ENCODE measurements at places on chromosomes 12 and 14. TPM values are rescaled to one million over a fixed set of nuclear protein-coding genes. Genes with fewer than 3 reads are reported as not detected.

Gene TRPV4
- not detected for total RNA-seq

- no peaks in the 10 kb centered on the region for H3K36me3 ChIP-seq
- no peaks in the 10 kb centered on the region for H3K4me1 ChIP-seq
- H3K4me3 ChIP-seq = no peak overlapping the region
- no peak for DNase-seq
- peaks cover 9% of the 10 kb centered on the region for H3K27me3 ChIP-seq
These were observed 32.1 kb downstream of the PRMT8 start for GRCh38 chr12:3523058-3523457.

DNA sequence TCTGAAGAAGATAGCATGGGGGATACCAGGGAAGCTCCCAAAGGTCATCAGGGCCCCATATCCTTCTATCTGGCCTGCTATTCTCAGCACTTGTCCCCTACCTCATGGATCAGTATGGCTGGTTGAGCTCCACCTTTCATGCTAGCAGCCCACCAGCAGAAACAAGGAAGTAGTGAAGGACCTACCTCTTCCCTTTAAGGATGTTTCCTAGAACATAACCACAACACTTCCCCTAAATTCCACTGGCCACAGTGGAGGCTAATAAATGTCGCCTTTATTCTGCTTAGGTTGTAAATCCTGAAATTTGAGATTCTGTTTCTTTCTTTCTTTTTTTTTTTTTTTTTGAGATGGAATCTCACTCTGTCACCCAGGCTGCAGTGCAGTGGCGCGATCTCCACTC is 128.6 kb upstream of the PARP11 start:
- H3K4me3 ChIP-seq = no peak overlapping the region
- H3K27ac ChIP-seq = no peak overlapping the region
- no peaks in the 10 kb centered on the region for H3K36me3 ChIP-seq
- peaks cover under 1% of the 10 kb centered on the region for H3K27me3 ChIP-seq
- no peaks in the 10 kb centered on the region for H3K4me1 ChIP-seq

DNA sequence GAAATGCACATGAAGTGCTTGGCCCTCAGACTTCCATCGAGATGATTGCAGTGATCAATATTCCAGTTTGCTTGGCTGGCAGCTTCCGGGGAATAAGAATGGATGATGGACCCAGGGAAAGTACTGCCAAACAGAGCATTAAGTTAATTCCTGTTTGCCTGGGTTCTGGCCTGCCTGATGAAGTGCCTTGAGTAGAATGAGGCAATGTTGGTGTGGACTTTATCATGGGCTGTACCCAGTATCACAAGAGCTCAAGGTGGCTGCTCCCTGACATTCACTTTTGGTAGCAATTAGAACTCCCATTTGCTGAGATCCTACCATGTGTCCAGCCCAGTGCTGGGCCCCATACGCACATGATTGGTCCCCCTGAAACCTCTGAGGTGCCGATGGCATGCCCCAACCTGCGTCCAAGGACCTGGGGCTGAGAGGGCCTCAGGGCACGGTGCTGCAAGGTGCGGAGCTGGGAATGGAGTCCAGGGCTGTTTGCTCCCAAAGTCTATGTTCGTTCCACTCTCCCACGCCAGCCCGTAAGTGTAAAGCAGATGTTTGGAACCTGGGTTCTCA is 80.7 kb downstream of the SLC25A47 start:
- no peaks in the 10 kb centered on the region for H3K36me3 ChIP-seq
- H3K27me3 ChIP-seq = no peaks in the 10 kb centered on the region
- peaks cover 18% of the 10 kb centered on the region for H3K4me1 ChIP-seq
- H3K4me3 ChIP-seq = no peak overlapping the region
- DNase-seq = no peak

GRCh38 chr14:99786511-99786989 is 6.7 kb upstream of the EML1 start:
- no peak for DNase-seq
- no peaks in the 10 kb centered on the region for H3K27me3 ChIP-seq
- H3K4me1 ChIP-seq = peaks cover 3% of the 10 kb centered on the region
- H3K27ac ChIP-seq = no peak overlapping the region
- H3K4me3 ChIP-seq = no peak overlapping the region
